ENCODE measurements at places on chromosomes 7 and 10. TPM values are rescaled to one million over a fixed set of nuclear protein-coding genes. Genes with fewer than 3 reads are reported as not detected.

DNA sequence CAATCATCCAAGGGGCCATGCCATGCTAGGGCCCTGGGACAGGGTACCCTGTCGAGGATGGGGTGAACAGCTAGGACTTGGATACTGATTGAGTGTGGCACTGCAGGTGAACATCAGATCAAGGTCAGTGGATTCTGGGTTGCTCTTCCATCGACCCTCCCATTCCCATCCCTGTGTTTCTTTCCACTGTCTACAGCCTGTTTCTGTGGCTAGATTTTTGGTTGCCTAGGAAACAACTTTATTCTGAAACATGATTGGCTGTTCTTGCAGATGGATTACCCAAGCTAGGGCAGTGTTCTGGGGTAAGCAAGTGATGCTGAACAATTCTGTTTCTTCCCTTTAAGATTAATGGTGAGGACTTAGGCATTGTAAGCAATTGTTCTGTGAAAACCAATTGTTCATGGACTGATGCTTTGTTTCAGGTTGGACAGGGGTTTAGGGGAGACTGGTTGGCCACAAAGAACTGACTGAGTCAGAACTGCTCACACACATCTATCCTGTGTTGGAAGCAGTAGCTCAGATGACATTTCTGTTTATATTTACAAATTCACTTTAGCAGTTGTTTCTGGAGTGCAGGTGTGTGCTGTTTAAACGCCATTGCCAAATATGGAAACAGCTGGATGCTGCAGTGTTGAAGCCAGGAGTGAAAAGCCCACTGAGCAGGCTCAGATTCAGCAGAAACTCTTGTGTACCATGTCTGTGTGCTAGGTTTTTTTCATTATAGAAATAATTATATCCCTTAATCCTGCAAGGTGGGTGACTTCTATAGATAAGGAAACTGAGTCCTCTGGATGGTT, 102.3 kb upstream of the BTBD16 start:
- ATAC-seq: no peak

DNA sequence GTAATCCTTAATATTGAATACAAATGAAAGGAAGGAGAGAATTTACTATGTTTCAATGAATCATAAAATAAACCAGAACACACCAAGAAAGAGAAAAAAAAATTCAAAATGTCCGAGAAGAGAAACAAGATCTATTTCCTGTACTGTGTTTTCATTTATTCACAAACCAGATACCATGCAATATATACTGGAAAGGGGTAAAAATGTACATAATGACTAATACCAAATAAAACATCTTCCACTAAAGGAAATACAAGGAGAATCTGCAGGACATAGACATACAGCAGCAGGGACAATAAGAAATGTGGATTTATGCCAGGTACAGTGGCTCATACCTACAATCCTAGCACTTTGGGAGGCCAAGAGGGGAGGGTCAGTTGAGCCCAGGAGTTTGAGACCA, 24.3 kb upstream of the TMEM26 start:
- no peak for ATAC-seq

DNA sequence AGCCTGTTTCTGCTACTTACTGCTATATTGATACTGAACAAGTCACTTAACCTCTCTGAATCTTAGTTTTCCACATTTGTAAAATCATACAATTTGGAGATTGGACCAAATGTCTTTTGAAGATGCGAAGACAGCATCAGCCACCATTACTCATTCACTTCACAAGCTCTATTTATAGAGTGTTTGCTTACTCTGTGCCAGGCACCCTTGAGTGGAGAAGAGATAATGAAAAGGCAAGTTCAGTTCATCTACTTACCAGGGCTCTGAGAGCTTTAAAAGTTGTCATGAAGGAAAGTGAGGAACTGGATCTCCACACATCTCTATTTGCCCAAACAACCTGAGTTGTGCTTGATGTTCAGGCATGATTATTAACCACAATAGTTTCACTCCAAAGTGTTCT, 277.5 kb downstream of the CSTF2T start:
- ATAC-seq: no peak

DNA sequence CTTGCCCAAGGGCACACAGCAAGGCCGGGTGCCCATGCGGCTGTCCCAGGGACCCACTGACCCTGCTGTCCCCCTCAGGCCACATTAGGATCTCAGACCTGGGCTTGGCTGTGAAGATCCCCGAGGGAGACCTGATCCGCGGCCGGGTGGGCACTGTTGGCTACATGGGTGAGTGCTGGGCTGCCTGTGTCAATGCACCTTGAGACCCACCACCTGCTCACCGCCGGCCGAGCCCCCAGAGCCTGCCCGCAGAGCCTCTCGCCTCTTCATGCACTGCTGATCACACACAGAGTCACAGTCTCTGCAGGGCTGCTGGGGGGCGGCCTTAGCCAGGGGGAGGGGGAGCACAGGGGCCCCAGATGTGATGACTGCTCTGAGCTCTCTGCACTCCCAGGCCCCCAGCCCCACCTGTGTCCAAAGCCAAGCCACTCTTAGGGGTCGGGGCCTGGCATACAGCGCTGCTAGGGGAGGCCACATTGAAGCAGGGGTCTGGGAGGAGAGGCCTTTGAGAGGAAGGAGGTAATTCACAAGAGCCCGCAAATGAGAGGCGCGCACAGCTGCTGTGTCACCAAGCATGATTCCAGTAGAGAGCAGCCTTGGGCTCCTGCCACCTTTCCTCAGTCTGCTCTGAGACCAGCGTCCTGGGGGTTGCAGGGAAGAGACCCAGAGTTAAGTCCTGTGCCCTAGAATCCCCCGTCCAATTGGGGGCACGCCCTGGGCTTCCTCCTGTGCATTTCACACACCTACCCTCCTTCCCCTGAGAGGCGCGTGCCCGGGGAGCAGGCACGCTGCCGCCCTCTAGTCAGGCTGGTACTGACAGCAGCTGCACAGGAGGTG, 100.4 kb downstream of the RGS10 start:
- no peak for ATAC-seq

- no peak for ATAC-seq
Observed at GRCh38 chr10:53108317-53108934, 335.8 kb upstream of the MBL2 start.

DNA sequence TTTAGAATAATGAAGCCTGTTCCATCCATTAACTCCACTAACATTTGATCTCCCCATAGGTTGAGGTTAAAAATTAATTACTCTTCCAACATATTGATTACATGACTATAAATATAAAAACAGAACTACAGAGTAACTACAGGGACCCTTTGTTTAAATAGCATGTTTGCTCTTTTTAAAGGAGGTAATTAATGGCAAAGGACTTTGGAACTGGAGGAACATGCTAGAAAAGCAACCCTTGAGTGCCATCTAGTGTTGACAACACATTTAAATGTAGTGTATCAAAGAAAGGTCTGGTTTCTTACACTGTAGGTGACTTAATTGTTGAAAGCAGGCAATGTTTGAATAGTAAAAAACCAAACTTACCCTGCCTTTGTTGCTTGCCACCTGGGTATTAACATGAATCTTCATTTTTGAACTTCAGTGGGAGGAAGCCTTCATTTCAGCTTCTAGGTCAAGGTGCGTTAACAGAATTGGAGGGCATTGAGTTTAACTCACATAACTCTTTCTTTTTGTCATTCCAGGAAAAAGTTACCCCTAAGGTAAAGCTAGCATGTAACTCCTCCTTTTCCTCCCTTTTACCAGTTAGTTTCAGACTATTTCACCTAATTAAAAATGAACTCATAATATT, 52.6 kb upstream of the CAPZA2 start:
- ATAC-seq: peak; percentile 75

GRCh38 chr7:141436575-141437075, 114.6 kb upstream of the AGK start:
- ATAC-seq: no peak

- ATAC-seq: no peak
Observed at GRCh38 chr10:132712291-132712690, 73.7 kb downstream of the NKX6-2 start.

- no peak for ATAC-seq
Observed at GRCh38 chr10:126014309-126014708, 117.9 kb downstream of the FANK1 start.

DNA sequence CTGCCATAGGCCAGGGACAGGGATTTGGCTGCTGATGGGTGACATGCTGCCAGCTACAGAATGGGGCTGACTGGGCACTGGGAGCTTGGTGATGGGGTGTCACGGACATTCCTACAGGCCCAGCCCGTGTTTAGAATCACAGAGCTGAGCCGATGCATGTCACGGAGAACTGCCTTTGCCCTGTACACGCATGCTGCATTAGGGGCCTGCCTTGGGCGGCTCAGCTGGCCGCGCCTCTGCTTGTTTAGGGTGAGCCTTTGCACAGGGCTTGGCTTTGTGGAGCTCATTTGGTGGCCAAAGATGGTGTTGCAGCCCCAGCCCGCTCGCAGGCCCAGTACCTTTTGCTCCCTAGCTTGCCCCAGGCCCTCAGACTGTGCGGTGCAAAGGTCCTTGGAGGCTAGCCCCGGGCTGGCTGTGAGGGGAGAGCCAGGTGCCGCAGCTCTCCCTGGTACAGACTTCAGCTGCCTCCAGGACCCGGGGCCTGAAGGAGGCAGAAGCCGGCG, 108.4 kb upstream of the BTBD16 start:
- peak; percentile 88 for ATAC-seq

DNA sequence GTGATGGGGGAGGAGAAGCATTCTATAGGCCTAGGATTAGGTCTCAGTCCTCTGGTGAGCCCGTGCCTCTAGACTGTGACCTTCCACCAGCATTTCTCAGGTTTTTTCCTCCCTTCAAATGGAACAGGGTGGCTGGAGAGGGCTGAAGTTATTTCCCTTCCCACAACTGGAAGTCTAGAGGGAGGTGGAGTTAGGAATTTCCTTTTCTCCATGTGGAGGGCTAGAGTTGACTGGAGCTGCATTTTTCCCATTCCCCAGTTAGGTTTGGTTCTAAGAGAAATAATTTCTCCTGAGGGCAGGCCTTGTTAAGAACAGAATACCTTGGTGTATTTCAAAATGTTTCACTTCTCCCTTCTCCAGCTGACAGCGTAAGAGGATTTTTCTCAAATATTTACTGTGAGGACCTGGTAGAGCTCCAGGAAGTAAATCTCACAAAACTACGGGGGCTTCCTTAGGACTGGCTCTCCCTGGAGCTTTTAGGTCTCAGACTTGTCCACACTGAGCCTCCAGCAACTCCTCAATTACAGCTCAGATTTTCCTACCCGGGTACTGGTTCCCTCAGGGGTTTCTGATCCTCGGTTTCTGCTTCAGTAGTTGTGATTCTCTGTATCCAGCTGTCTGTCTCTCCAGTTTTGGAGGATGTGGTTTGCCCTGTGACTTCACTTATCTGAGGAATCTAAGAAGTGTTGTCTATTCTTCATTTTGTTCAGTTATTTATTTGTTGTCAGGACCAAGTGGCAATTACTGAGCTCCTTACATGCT, 6.0 kb upstream of the REEP3 start:
- ATAC-seq: no peak

GRCh38 chr10:7484456-7485243, 73.8 kb upstream of the SFMBT2 start:
- peak; percentile 46 for ATAC-seq

- no peak for ATAC-seq
Observed at GRCh38 chr7:132073920-132074589, 502.2 kb downstream of the PLXNA4 start.

- ATAC-seq: no peak
Observed at GRCh38 chr10:131629026-131629770, 271.6 kb upstream of the PPP2R2D start.

DNA sequence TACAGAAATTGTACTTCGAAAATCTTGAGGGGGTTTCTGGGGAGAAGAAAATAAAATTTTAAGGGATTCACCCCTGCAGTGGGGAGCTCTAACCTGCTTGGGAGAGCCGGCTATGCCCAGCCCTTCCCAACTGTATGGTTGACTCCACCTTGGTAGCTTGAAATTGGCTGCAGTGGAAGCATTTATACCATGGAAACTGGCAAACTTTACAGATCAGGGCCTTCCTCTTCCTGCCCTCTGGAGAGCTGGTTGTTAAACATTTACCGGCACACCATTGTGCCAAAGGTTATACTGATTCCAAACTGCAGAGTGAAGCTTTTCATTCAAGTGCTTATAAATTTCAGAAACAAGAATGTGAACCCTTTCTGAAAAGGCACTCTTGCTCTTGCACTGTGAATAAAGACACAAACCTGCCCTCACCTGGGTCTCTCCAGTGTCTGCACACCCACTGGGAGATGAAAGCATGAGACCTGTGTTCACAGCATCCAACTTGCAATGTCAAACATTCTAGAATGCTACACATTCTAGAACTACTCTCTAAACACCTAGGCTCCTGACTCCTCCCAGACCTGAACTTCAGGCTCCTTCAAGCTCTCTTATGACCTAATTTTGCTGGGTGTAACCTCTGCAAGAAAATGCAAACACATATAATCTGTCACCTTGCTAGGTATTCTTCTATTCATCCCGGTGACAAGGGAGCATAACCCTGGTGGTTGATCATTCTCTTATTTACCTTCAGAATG, 44.7 kb downstream of the ABLIM1 start:
- peak; percentile 82 for ATAC-seq

DNA sequence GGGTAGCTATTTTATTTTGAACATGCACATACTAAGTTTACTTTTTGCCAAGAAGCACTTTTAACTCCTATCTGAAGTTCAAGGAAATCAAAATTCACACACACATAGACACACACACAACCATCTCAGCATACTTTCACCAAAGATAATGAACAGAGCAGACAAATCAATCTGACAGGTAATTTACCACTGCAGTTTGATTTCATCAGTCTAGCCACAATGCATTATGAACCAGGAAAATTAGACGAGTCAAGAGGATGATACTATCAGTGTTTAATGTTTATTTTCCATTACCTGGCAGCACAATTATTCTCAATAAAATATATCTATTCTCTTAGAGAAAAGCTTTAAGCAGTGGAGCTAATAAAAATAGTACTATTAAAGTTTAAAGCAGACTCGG, 147.9 kb downstream of the ARHGAP12 start:
- ATAC-seq: no peak

DNA sequence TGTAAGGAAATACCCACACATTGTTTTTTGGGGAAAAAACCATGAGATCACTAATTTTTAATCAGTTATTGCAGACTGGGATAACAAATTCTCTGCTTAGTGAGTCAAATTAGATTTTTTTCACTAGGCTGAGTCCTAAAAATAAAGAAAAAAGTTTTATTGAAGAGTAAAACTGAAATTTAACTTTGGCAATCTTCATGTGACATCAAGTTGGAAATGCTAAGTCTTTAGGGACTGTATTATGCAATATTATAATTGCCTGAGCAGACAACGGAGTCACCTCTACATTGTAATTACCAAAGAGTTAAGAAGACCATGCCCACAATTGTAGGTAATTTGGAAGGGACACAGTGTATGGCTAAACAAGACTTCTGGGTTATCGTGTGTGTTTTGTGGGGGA, 2.2 kb upstream of the CLEC5A start:
- ATAC-seq: no peak

DNA sequence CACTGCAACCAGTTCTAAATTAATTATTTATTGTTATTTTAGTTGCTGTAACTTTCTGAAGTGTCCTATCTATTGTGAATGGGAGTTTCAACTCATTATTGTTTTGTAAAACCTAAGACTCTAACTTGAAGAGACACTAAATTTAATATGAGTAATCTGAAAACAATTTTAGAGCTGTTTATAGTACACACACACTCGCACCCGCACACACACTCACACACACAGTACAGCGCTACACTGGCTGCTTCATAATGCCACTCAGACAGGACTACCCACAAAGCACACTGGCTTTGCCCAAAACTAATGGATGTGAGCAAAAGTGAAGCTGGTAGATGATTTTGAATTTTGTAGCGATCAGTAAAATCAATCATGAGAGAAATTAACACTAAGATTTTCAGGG, 238.9 kb upstream of the ETV1 start:
- ATAC-seq: no peak

Gene CAMK2G
- total RNA-seq: 18.9 TPM

Gene TMEM140
- 1.4 TPM for total RNA-seq

Gene PDE1C
- 0.72 TPM for total RNA-seq

Gene VSTM4
- total RNA-seq: 0.68 TPM

Gene FAM237B
- total RNA-seq: not detected

Gene ITPRID1
- total RNA-seq: 0.28 TPM

Gene MLXIPL
- total RNA-seq: 0.52 TPM

Gene AGMO
- 0.08 TPM for total RNA-seq
